CD4-positive, alpha-beta T cell treated with Interferon alpha-2 for 1 hour (primary cell): ENCODE measurements at places on chromosomes 4 and X.

GRCh38 chr4:87851953-87852352 lies 19.2 kb downstream of the MEPE start:
- no peak for DNase-seq

GRCh38 chrX:150421816-150422215 lies 58.7 kb downstream of the MAMLD1 start:
- no peak for DNase-seq

GRCh38 chr4:109989044-109989443 lies 76.4 kb downstream of the EGF start:
- no peak for DNase-seq

DNA sequence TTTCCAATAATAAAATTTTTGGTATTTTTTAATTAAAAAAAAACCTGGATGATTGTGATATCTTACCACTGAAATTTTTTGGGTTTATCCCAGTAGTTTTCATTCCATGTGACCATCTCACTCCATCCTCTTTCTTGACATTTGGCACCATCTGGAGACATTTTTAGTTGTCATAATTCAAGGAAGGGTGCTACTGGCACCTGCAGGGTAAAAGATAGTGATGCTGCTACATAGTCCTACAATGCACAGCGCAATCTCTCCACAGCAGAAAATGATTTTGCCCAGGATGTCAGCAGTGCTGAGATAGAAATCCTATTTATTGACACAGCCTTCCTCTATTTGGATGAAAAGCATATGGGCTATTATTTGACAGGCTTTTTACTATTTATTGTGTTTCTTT lies 79.3 kb downstream of the RBPJ start:
- no peak for DNase-seq

DNA sequence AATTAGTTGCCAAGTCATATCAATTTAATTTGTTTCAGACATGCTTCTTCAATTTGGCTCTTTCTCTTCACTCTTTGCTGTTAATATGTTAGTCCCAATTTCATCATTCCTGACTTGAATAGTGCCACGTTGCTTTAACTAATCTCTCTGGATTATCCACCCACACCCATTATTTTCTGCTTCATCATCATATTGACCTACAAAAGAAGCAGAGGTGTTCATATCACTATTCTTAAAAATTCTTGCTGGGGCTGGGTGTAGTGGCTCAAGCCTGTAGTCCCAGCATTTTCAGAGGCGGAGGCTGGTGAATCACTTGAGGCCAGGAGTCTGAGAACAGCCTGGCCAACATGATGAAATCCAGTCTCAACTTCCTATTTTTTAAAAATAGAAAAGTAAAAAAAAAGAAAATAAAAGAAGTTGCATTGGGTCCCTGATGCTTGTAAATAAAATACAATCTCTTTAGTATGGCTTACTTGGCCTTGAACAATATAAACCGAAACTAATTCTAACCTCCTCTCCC lies 65.7 kb upstream of the KCNIP4 start:
- no peak for DNase-seq

GRCh38 chr4:77201857-77202256 lies 44.9 kb downstream of the CCNG2 start:
- no peak for DNase-seq

DNA sequence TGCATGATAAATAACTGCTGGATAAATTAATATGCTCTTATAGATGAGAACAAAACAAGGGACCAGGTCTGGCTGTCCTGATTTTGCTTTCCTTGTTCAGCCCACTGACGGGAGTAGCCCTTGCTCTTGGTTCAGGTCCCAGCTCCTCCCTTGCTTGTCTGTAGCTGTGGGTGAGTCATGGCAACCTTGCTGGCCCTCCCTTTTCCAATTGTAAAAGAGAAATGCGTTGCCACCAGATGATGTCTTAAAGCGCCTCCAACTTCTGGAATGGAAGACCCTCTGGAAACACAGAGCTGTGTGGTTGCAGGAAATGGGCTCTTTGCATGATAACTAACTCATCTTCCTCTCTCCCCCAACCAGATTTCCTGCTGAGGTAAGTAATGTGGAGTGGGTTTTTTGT lies 171.4 kb downstream of the AASDH start:
- no peak for DNase-seq

GRCh38 chr4:40502934-40503333 lies 126.7 kb downstream of the RBM47 start:
- no peak for DNase-seq

DNA sequence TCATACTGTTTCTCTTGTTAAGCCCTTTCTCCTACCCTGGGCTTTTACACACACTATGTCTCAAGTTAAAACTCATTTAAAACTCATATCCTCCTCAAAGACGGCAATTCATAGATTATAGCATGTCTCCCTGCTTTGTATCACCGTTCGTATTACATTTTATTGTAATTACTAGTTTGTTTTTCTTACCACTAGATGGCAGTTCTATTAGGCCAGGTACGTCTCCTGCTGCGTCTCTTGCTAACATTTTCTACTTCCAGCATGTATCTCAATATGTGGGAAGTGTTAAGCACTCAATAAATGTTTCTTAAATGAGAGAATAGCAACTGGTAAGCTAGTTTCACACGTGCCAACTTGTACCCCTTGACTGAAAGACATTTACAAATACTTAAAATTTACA lies 450.3 kb upstream of the PCDH7 start:
- no peak for DNase-seq

- no peak for DNase-seq
Observed at GRCh38 chr4:85420831-85421230, 54.1 kb upstream of the ARHGAP24 start.

DNA sequence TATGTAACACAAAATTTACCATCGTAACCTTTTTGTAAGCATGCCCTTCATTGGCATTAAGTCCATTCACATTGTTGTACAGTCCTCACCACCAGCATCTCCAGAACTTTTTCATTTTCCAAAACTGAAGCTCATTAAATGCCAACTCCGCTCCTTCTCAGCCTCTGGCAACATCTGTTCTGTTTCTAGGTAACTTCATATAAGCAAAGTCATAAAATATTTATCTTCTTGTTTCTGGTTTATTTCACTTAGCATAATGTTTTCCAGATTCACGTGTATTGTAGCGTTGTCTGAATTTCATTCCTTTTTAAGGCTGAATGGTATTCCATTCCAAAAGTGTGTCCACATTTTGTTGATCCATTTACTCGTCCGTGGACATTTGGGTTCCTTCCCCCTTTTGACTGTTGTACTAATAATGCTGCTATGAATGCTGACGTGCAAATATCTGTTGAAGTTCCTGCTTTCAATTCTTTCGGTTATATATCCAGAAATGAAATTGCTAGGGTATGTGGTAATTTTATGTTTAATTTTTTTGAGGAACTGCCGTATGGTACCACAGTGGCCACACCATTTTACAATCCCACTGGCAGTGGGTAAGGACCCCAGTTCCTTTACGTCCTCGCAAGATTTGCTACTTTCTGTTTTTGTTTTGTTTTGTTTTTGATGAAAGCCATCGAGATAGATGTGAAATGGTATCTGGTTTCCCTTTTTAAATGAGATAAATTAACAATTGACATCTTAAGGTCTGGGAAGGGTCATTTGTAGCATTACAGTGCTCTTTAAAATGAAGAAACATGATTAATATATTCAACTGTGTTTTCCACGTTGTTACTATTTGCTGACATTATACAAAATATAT lies 63.4 kb downstream of the PTTG2 start:
- peak; percentile 12 for DNase-seq

DNA sequence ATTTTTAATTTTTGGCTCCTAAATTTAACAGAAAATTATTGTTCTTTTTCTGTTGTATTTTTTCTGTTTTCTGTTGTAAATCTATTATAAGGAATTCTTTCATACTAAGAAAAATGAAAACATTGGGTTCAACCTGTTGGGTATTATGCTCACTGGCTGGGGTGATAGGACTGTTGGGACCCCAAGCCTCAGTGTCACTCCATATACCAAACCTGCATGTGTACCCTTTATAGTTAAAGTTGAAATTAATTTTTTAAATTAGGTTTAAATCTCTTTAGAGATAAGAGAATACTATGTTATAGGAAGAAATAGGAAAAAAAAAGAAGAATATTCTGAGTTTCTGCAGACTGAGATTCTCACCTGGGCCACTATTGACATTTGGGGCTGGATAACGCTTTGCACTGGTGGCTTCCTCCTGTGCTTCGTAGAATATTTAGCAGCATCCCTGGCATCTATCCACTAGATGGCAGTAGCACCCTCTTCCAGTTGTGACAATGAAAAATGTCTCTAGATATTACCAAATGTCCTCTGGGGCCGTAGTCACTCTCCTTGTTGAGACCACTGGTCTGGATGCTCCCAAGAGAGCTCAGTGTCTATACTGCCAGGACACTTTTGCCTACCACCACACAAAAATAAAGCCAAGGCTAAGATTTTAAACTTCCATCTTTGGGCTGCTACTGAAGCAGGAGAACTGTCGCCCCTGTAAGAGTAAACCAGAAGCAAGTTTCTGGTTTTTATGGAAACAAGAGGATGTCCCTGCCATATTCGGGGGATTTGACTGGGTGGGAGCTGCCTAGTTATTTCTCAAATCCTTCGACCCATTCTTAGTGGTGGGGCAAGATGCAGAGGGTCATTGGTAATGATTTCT lies 22.4 kb upstream of the CLTRN start:
- DNase-seq = peak; percentile 78
